Activated B cell treated with CpG ODN at 0.5 μM for 24 hours (primary cell): ENCODE measurements at places on chromosomes 16 and 17.

- H3K27ac ChIP-seq: no peak overlapping the region
- H3K4me3 ChIP-seq: no peak overlapping the region
- H3K36me3 ChIP-seq: no peaks in the 10 kb centered on the region
- DNase-seq: no peak
These were observed 90.8 kb upstream of the PMFBP1 start for GRCh38 chr16:72262711-72263110.

DNA sequence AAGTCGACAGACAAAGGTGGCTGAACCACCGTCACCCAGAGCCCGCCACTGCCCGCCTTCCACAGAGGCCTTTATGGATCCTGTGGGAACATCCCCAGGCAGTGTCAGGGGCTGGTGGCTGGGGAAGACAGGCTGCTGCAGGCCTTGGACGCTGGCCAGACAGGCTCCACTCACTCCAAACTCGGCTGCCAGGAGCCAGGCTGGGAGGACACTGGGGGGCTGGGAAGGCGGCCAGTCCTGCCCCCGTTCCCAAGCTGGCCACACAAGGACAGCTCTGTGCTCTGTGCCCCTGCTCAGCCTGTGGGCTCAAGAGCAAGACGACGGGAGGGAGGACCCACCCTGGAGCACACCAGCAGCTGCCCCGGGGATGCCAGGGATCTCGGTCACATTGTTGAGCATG is 7.6 kb upstream of the LCAT start:
- H3K36me3 ChIP-seq: peaks cover 27% of the 10 kb centered on the region
- H3K4me3 ChIP-seq: no peak overlapping the region
- H3K27me3 ChIP-seq: no peaks in the 10 kb centered on the region
- H3K4me1 ChIP-seq: no peaks in the 10 kb centered on the region

- no peak overlapping the region for H3K4me3 ChIP-seq
- H3K36me3 ChIP-seq: no peaks in the 10 kb centered on the region
- H3K4me1 ChIP-seq: no peaks in the 10 kb centered on the region
- H3K27ac ChIP-seq: no peak overlapping the region
These were observed 98.9 kb downstream of the N4BP1 start for GRCh38 chr16:48511071-48511540.

DNA sequence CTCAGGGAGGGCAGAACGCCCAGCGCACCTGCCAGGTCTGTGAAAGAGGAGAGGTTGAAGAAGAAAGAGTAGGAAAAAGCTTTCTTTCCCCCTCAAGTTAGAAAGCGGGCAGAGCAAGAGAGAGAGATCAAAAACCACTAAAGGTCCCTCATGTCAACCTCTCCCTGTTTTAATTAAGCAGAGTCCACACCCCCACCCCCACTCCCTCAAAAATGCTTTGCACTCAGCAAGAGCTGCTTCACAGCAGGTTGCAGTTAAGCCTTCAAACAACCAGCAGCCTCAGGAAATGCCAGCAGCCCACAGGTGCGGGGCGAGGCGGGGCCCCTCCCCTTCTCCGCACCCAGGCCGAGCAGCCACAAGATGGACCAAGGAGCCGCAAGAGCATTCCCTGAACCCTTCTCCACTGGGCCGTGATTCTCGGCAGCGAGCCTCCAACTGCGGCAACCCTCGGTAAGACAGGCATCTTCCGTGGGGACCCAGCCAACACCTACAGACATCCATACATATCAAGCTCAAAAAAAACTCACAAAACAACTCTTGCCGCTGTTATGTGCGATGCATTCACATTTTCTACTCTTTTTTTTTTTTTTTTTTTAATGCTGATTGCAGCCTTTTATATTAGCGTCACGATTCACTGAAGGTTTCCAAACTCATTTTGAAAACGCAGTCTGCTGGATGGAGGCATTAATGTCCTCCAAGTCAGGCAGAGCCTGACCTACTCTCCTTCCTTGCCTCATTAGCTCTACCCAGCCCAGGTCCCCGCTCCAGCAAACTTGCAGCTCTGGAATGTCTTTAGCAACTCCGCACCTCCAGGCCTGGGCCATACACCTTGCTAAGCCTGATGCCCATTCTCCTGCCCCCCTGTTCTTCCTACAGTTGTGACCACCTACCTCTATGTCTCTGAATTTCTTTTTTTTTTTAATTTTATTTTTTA is 66.1 kb downstream of the AXIN2 start:
- H3K4me3 ChIP-seq: no peak overlapping the region
- H3K27ac ChIP-seq: no peak overlapping the region
- no peaks in the 10 kb centered on the region for H3K4me1 ChIP-seq

- DNase-seq: no peak
- no peak overlapping the region for H3K4me3 ChIP-seq
- H3K27ac ChIP-seq: no peak overlapping the region
- peaks cover 25% of the 10 kb centered on the region for H3K27me3 ChIP-seq
These were observed 119.4 kb upstream of the NLRP1 start for GRCh38 chr17:5703736-5704135.

GRCh38 chr17:69066482-69066881 is 5.8 kb upstream of the ABCA9 start:
- H3K4me3 ChIP-seq: peak overlapping the region; percentile 24
- H3K4me1 ChIP-seq: peaks cover 36% of the 10 kb centered on the region
- H3K27ac ChIP-seq: peak overlapping the region; percentile 32
- no peaks in the 10 kb centered on the region for H3K27me3 ChIP-seq

DNA sequence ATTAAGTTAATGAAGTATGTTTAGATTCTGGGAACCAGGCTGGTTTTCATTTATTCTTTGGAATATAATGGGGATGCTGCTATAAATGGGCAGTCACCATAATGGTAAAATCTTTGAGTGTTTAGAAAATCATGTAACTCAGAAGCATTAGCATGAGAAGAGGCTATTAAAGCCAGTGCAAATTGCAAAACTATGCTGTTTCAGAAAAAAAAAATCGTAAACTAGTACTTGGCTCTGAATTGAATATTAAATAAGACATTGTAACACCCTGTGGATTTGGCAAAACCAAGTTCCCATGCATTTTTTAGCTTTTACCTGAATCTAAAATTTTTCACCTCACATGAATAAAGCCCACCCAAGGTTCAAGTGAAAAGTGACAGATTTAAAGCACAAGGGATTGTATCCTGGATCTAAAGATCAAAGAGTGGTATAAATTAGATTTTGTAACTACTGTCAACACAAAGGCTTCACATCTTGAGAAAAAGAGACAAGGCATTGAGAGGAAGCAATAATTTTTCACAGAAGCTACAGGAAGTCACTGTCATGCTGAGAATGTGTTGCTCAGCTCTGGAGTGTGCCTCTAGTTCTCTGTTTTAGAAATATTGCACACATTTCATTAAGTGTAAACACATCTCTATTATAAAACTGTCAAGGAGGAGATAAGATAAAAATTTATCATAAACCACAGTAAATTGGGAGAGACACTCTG is 142.2 kb downstream of the ABCA8 start:
- no peaks in the 10 kb centered on the region for H3K36me3 ChIP-seq
- H3K27me3 ChIP-seq: no peaks in the 10 kb centered on the region
- no peaks in the 10 kb centered on the region for H3K4me1 ChIP-seq
- no peak overlapping the region for H3K4me3 ChIP-seq

DNA sequence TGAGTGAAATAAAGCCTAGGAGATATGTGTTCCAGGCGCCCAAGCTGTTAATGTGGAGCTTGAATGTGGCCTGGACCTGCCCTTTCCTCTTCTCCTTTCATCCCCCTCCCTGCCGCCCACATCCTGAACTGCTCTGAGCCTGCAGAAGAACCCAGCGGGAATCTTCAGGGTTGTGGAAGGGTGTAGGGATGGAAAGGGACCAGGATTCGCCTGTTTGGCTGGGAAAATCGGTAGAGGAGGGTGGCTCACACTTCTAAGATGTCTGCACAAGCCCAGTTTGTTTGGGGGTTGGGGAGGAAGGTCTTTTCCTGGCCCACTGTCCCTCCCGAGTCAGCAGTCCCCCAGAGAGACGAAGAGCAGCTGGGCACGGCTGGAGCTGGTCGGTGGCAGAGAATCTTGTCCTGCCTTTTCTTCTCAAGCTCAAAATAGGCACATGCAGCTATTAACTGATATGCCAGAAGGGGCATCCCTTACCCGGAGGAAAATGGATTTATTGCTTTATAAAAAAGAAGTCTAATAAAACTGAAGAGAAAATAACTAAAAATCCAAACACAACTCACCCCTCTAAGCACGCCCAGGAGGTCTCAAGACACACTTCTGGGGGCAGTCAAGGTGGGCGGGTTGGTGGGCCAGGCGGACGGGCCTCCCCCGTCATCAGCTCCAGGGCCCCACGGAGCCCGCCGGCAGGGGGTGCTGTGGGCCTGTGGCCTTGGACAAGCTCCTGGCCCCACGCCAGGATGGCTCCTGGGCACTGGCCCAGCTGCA is 11.5 kb upstream of the PITPNA start:
- peak; percentile 87 for DNase-seq
- no peaks in the 10 kb centered on the region for H3K27me3 ChIP-seq
- no peak overlapping the region for H3K27ac ChIP-seq
- no peak overlapping the region for H3K4me3 ChIP-seq
- H3K4me1 ChIP-seq: peaks cover 25% of the 10 kb centered on the region

DNA sequence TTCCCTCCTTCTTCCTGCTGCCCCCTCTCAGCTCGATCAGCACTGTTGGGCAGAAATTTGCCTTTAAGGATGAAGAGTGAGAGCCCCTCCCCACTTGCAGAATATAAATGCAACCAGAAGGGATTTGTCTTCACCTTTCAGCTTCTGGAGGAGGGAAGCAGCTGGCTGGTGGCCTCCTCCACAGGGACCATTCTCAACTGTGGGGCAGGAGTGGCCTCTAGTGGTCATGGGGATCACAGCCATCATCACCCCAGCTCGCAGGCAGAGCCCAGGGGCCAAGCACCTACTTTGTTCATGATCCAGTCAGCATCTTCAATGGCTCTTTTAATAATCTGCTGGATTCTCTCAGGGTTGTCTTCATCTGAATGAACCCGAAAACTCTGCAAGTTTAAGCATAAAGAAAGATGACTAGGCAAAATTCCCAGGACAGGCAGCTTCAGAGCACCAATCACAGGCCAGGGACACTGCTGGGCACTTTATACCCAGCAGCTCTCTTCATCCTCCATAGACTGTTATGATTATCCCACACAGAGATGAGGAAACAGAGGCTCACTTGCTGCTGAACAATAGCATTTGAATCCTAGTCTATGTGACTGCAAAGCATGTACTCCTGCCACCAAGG is 13.1 kb downstream of the LYRM9 start:
- H3K27me3 ChIP-seq: no peaks in the 10 kb centered on the region
- H3K4me1 ChIP-seq: no peaks in the 10 kb centered on the region
- DNase-seq: peak; percentile 46
- H3K36me3 ChIP-seq: peaks cover 14% of the 10 kb centered on the region

- peak overlapping the region; percentile 73 for H3K27ac ChIP-seq
- no peaks in the 10 kb centered on the region for H3K27me3 ChIP-seq
- H3K4me1 ChIP-seq: peaks cover 37% of the 10 kb centered on the region
- H3K36me3 ChIP-seq: peaks cover 43% of the 10 kb centered on the region
- DNase-seq: no peak
These were observed 616 bp downstream of the PECAM1 start for GRCh38 chr17:64390044-64390443.

DNA sequence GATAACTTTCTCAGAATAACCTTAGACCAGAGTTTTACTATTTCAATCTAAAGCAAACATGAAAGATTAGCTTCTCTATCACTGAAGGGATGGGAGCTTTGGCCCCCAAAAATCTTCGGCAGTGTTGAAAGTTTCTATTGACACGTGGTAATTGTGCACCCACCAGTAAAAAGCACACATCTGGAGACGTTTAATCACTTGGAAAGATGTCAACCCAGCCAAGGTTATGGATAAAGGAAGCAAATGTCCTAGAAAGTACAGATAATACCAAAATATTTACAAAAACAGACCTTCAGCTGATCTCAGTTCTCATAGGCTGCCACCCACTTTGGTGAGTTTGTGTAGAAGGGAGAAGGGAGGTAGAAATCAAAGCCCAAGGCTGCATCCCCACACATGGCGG is 5.3 kb downstream of the MYCBPAP start:
- H3K4me1 ChIP-seq: peaks cover 25% of the 10 kb centered on the region
- H3K36me3 ChIP-seq: no peaks in the 10 kb centered on the region
- no peak overlapping the region for H3K4me3 ChIP-seq
- no peak for DNase-seq

- H3K27ac ChIP-seq: no peak overlapping the region
- no peak for DNase-seq
- H3K4me3 ChIP-seq: no peak overlapping the region
- no peaks in the 10 kb centered on the region for H3K4me1 ChIP-seq
- H3K27me3 ChIP-seq: no peaks in the 10 kb centered on the region
These were observed 75.5 kb downstream of the MYH10 start for GRCh38 chr17:8555062-8555461.

- peaks cover 3% of the 10 kb centered on the region for H3K36me3 ChIP-seq
- peaks cover 32% of the 10 kb centered on the region for H3K4me1 ChIP-seq
- no peak for DNase-seq
- peaks cover 42% of the 10 kb centered on the region for H3K27me3 ChIP-seq
- no peak overlapping the region for H3K27ac ChIP-seq
- H3K4me3 ChIP-seq: peak overlapping the region; percentile 85
These were observed 32.4 kb downstream of the DCAKD start for GRCh38 chr17:45018848-45019711.

GRCh38 chr16:50152351-50152806 is 727 bp upstream of the TENT4B start:
- no peaks in the 10 kb centered on the region for H3K36me3 ChIP-seq
- no peak for DNase-seq
- peak overlapping the region; percentile 88 for H3K4me3 ChIP-seq
- peak overlapping the region; percentile 94 for H3K27ac ChIP-seq

DNA sequence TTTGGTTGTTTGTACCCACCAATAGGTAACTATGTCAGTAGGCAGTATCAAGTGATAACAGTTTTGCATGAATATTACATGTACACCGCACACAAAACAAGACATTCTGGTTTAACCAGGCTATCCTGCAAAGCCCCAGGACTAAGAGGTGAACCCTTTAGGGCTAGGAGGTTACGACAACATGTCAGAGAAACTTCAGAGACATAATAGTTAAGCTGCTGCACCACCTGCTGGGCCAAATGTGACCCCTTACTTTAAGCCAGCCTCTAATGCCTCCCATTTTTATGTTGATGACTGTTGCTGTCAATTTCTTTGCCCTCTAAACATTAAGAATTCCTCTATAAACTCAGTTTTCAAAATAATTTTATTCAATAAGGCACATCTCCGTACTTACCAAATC is 15.4 kb downstream of the SRP68 start:
- no peak overlapping the region for H3K27ac ChIP-seq
- H3K27me3 ChIP-seq: no peaks in the 10 kb centered on the region
- H3K4me1 ChIP-seq: no peaks in the 10 kb centered on the region
- H3K36me3 ChIP-seq: peaks cover 73% of the 10 kb centered on the region

DNA sequence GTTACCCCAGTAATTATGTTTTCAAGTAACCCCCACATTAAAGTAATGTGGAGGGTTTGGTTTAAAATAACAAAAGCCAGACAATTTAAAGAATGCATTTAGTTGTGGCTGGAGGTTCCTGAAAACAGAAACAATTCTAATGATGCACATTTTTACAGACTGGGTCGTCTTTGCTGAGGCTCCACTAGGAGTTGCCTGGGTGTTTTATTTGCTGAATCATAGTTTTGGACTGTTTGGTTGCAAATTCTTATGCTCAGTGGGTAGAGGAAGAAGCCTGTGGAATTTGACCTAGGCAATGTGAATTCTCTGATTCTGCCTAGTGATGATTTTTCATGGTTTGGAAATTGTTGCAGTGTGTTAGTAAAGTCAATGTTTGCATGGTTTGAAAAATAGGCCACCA is 16.3 kb downstream of the SHISA9 start:
- DNase-seq: no peak
- no peaks in the 10 kb centered on the region for H3K36me3 ChIP-seq
- no peak overlapping the region for H3K27ac ChIP-seq
- no peak overlapping the region for H3K4me3 ChIP-seq
- peaks cover 11% of the 10 kb centered on the region for H3K27me3 ChIP-seq

GRCh38 chr17:51270636-51271035 is 10.3 kb downstream of the UTP18 start:
- H3K27me3 ChIP-seq: no peaks in the 10 kb centered on the region
- H3K4me1 ChIP-seq: peaks cover 5% of the 10 kb centered on the region
- peaks cover 84% of the 10 kb centered on the region for H3K36me3 ChIP-seq
- H3K4me3 ChIP-seq: no peak overlapping the region
- DNase-seq: no peak
